ENCODE measurements at places on chromosomes 2 and 18.

GRCh38 chr2:120947327-120947726, 211.7 kb downstream of the GLI2 start:
- no peak for DNase-seq

DNA sequence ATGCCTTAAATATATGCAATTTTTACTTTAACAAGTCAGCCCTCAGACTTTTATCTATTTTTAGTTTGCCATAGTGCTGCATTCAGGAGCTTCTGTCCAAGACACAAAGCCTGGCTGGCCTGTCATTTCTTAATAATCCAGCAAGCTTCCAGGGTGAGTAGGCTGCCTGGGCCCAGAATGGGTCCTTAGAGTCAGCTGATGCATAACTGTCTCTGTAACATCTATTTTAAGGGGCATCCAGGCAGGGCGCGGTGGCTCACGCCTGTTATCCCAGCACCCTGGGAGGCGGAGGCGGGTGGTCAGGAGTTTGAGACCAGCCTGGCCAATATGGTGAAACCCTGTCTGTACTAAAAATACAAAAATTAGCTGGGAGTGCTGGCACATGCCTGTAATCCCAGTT, 11.8 kb upstream of the GNLY start:
- no peak for DNase-seq

DNA sequence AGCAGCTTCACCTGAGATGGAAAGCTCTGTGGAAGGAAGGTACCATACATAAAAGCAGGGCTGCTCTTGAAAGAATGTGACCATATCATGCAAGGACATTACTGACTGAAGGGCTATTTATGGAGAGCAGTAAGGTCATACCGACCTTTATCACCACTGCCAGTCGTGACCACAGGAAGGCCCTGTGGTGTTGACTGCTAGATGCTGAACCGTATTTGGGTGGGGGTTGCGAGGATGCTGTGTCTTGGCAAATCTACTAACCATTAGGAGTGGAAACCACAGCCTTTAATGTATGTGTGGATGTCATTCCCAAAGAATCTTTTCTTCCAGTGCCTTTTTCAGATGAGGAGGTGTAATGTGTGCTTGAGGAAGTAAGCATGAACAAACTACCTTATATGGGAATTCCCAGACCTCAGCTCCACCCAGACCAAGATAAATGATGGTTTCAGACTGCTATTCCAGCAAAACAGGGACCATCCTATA, 60.8 kb downstream of the LIMS1 start:
- DNase-seq, result no peak

- no peak for DNase-seq
Measured at GRCh38 chr18:79625195-79625923, 54.2 kb upstream of the CTDP1 start.

DNA sequence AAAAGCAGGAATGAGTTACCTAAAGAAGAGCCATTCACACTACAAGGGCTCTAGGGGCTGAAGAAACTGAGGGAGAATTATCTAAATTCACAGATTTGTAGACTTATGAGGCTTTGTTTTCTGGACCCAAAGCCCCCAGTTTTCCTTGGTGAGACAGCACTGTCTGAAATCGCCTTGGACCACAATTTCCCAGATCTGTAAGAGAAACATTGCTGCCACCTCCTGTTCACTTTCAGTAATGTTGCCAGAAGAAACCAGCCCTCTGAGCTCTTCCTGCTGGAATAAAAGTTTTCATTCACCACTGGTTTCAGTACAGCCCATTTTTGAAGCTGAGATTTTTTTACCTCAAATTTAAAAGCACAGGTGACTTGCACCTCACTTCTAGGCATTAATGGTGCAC, 169.2 kb downstream of the CDH20 start:
- peak; percentile 28 for DNase-seq

- no peak for DNase-seq
Measured at GRCh38 chr2:48205137-48205798, 299.0 kb upstream of the FBXO11 start.

DNA sequence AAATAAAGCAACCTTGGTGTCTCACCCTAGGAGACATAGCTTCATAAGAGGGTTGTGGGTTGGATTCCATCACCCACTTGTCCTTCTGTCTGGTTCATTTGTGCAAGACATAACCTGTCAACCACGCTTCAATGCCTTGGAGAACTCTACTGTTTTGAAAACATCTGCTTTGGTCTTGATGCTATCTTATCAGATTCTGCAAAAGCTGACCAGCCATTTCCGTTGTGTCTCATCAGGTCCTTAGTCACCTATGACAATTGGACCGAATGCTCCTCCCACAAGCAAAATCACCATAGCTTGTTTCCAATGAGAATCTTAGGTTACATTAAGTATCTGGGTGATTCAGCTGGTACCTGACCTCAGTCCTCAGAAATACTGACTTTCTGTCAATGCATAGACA, 35.4 kb downstream of the STAT4 start:
- no peak for DNase-seq

- no peak for DNase-seq
Measured at GRCh38 chr2:143530758-143531157, 401.5 kb downstream of the ARHGAP15 start.

- DNase-seq, result no peak
Measured at GRCh38 chr2:157872791-157873190, 3.3 kb downstream of the ACVR1 start.

DNA sequence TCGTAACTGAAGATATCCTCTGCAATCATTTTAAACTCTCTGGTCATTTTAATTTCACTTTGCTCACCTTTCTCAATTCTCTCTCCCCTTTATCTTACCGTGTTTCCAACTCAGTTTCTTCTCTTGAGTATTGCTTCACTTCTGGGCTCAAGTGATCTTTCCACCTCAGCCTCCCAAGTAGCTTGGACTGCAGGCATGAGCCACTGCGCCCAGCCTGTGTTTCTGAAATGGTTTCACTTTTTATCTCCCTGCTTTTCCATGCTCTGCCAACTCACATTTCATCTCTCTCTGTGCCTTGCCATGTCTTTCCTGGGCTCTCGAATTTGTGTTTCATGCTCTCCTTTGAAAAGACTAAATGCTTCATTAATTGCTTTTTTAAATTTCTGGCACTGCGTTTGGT, 30.5 kb upstream of the TMEM131 start:
- no peak for DNase-seq

DNA sequence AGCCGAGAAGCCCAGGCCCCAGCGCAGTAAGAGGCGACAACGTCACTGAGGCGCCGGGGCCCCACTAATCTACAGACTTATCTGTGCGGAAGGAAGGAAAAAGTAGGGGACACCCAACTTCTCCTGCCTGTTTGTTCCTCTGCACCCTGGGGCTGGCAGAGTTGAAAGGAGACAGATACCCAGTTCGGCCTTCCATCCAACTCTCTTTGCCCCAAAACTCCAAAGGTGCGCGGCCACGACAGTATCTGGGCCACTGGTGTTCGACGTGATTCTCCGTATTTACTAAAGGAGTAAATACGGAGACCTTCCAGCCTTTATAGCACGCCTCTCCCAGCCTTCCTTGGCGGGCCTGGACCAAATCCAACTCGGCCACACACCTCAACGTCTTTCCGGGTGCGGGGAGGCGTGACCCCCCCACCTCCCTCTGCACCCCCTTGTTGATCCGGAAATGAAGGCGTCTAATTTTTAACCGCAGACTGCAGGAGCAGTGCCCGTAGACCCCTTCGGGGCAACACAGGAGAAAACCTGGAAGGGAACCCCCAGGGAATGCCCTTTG, 1.6 kb downstream of the SMAD7 start:
- DNase-seq, result no peak

DNA sequence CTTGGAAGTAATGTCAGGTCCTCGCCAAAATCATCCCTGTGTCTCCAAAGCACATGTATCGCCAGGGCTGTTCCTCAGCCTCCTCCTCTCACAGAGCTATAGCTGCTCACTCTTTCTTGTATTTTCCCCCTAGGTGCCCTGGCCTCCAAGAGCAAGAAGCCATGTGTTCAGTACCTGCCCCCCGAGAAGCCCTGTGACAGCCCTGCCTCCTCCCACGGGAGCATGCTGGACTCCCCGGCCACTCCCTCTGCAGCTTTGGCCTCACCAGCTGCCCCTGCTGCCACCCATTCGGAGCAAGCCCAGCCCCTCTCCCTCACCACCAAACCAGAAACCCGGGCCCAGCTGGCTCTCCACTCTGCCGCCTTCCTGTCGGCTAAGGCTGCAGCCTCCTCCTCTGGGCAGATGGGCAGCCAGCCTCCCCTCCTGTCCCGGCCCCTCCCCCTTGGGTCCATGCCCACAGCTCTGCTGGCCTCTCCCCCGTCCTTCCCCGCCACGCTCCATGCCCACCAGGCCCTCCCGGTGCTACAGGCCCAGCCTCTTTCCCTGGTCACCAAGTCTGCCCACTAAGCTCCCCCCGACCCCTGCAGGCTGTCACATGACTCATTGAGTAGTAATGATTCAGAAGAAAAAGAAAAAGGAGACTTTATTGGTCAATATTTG, 18.8 kb downstream of the TGOLN2 start:
- no peak for DNase-seq

DNA sequence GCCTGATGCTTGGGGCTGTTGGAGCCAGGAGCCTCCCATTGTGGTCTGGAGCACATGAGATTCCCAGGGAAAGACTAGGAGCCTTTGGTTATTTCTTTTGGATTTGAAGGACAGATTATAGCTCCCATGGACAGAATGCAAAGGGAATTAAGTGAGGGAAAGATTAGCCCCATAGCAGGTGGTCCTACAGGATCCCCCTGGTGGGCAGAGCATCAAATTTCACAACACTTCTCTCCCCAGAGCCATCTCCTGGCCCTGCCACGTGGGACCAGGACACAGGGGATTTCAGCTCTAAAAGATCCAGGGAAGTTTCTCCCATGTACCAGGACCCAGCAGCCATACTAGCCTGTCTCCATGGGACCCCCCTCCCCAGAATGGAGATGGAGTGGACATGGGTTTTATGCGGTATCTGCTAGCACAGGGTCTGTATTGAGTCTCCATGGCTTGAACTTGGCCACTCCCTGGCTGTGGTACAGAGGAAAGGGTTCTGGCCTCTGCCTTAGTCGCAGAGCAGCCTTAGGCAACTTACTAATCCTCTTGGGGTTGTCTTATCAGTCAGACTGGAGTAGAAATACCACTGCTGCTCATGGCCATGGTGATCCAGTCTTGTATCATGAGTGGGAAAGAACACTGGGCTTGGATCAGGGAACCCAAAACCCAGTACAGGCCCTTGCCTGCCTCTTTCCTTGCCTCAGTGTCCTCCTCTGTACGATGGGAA, 6.8 kb upstream of the PLB1 start:
- no peak for DNase-seq

GRCh38 chr18:10398571-10398970, 55.9 kb upstream of the APCDD1 start:
- no peak for DNase-seq

DNA sequence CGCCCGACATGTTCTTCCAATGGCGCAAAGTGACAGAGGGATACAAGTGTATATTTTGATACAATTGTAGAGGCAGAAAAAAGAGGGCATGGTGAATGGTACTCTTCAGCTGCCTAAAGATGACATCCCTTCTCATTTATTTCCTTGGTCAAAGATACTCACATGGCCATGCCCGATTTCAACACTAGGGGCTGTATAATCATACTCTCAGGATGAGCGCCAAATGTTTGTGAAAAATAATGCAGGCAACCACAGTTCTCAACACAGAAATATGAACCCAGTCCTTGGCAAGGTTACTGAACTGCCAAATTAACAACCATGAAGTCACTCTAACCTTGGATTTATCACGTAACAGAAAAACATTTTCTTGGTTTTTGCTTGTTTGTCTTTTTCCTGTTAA, 204.4 kb downstream of the CCDC102B start:
- no peak for DNase-seq

GRCh38 chr2:200756618-200757321, 54.9 kb upstream of the BZW1 start:
- DNase-seq, result peak; percentile 28

GRCh38 chr2:8134985-8135682, 546.7 kb upstream of the ID2 start:
- no peak for DNase-seq

- DNase-seq, result no peak
Measured at GRCh38 chr2:73984922-73985307, 205 bp downstream of the TET3 start.

GRCh38 chr2:53827398-53828175, 32.2 kb downstream of the GPR75 start:
- peak; percentile 42 for DNase-seq

All from NT2/D1 (cell line).